Uterine smooth muscle cell (primary cell): ENCODE measurements at places on chromosomes 13 and 19. TPM values are rescaled to one million over a fixed set of nuclear protein-coding genes. Genes with fewer than 3 reads are reported as not detected.

SERP2 gene
- total RNA-seq = 6.9 and 7.9 TPM in 2 replicates

KLF16 gene
- 4.5 and 5.2 TPM in 2 replicates for total RNA-seq

CRB3 gene
- total RNA-seq = 0.12 TPM in 1 of 2 replicates, not detected in the other

MYCBP2 gene
- total RNA-seq = 108 and 112 TPM in 2 replicates

PAK4 gene
- 11.6 and 14.0 TPM in 2 replicates for total RNA-seq

FCER2 gene
- not detected in 2 replicates for total RNA-seq

NLRP4 gene
- not detected in 2 replicates for total RNA-seq

KLF1 gene
- not detected in 2 replicates for total RNA-seq

FCGBP gene
- total RNA-seq = 0.11 and 2.1 TPM in 2 replicates

FTL gene
- total RNA-seq = 901 and 3,848 TPM in 2 replicates
